Right lobe of liver (tissue), 6 donors: ENCODE measurements at places on chromosomes 1 and 21. TPM values are rescaled to one million over a fixed set of nuclear protein-coding genes. Genes with fewer than 3 reads are reported as not detected.

DNA sequence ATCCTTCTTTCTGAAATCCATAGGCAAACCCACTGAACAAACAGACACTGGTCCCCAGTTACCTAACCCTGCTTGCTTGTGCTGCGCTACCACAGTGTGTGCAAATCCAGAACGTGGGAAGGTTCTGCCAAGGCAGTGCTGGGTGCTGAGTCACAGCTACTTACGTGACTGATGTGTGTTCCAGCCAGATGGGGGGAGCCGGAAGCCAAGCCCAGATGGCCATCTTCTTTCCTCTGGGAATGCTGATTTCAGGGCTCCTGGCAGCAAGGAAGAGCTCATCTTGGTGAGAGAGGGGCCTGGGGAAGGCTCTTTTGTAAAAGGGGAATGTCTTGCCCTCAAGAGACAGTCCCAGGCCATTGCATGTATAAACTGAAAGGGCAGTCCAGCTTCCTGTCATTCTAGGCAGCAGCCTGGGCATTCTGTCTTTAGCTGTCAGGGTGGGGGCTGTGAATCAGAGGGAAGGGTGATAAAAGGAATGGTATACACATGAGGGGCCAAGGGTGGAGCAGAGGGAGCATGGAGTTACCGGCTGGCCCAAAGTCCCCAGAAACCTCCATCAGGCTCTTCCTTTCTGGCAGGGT, 54.1 kb downstream of the CD46 start:
- DNase-seq, result no peak

GRCh38 chr1:205561501-205562203, 57.2 kb downstream of the CDK18 start:
- no peak for DNase-seq

GRCh38 chr1:200867018-200867811, 5.6 kb upstream of the GPR25 start:
- DNase-seq, result no peak

GRCh38 chr1:203072911-203073310, 12.9 kb downstream of the MYOG start:
- DNase-seq, result no peak

GRCh38 chr1:59569198-59569597, 245.6 kb upstream of the HOOK1 start:
- DNase-seq, result no peak

- no peak for DNase-seq
Measured at GRCh38 chr21:42811960-42812359, 67.4 kb downstream of the WDR4 start.

DNA sequence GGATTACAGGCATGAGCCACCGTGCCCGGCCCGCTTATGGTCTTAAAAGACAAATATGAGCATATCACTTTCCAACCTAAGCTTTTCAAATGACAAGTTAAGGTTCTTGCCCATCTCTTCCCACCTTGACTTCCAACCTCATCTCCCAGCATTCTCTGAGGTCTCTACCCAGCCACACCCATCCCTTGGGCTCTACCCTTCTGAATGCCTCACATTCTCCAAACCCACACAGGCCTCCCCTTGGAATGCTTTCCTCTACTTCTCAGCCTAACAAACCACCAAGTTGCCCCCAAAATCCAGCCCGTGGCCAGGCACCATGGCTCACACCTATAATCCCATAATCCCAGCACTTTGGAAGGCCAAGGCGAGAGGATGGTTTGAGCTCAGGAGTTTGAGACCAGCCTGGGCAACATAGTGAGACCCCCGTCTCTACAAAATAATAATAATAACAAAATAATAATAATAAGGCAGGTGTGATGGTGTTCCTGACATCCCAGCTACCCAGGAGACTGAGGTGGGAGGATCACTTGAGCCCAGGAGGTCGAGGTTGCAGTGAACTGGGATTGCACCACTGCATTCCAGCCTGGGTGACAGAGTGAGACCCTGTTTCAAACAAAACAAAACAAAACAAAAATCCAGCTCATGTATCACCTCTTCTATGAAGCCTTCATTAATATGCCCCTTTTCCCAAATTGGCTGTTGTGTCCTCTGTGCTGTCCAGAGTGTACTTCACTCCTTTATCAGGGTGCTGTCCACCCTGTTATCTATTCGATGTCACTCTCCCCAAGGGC, 11.2 kb downstream of the DCST2 start:
- no peak for DNase-seq

DNA sequence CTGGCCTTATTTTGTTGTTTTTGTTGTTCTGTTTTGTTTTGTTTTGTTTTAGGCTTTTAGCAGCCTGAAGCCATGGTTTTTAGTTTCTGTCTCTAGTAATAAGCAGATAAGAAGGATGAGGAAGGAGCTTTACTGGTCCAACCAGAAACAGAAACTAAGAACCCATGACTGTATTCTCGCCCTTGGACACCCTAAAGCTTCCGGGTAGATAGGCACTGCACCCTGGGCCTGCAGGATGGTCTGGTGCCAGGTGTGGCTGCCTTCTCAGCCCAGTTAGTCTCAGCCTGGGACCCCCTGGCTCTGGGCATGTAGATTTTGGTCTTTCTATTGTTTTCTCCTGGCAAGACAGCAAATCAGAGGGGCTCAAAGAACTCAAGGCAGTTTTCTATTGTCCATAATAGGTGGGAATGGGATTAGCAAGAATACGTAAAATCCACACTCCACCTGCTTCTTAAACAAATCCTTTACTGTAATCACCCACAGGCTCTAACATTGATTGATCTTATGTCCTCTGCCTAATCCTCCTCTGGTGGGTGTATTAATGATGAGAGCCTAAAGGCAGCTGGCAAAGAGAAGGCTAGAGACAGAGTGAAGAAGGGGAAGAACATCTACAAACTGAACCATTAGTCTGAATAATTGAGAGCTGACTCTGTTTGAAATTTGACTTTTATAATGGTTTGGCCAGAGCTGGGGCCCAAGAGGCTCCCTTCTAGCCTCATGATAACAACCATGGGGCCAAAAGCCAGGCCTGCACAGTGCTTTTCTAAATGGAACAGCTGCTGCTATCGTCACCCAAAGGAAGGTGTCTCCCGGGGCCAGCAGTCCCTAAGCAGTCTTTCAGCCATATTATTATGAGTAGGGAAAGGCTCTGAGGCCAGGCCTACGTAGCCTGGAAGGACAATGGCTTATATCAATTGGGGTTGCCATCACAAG, 106.8 kb upstream of the ATP1A1 start:
- DNase-seq, result no peak

NGF gene
- total RNA-seq, result 0.22 TPM

MSH4 gene
- total RNA-seq, result 0.07 TPM

SMAP2 gene
- total RNA-seq, result 23.7 TPM

SPRR2E gene
- not detected for total RNA-seq
